ENCODE measurements at places on chromosomes 13 and 19.
A peak's percentile ranks its signal among the peaks of the same experiment; 100 is the strongest.

DNA sequence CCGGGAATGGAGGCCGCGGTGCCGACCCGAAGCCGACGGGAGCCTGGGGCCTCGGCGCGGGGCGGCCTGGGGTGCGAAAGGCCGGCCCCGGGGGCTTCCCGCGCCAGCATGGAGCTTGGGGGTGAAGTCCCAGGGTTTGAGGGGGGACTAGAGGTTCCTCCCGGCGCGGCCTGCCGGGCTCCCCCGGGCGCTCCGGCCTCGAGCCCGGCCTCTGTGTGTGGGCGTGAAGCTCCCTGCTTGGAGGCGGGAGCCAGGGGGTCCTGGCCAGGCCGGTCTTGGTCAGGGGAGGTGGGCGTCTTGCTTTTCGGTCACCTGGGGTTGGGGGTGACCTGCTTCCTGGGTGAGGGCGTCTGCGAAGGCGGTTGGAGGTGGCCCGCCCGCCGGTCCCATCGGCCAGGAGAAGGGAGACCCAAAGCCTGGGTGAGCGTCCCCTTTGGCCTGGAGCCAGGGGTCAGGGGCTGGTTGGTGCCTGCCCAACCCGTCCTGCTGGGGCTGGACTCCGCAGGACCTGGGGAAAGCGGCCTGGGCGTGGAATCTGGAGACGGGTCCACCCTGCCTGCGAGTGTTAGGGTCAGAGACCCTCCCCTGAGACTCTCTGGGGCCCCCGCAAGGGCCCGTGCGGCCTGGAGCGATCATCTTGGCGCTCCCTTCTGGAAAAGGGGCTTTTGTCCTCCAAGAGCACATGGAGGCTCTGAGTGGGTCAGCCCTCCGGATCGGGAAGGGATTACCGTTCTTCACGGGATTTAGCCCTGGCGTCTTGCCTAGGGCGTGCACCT lies 535 bp downstream of the BSG start:
- DNase-seq = no peak

GRCh38 chr13:83733293-83733692 lies 149.0 kb downstream of the SLITRK1 start:
- DNase-seq = no peak

GRCh38 chr19:51796195-51796679 lies 1.3 kb downstream of the FPR3 start:
- no peak for DNase-seq

DNA sequence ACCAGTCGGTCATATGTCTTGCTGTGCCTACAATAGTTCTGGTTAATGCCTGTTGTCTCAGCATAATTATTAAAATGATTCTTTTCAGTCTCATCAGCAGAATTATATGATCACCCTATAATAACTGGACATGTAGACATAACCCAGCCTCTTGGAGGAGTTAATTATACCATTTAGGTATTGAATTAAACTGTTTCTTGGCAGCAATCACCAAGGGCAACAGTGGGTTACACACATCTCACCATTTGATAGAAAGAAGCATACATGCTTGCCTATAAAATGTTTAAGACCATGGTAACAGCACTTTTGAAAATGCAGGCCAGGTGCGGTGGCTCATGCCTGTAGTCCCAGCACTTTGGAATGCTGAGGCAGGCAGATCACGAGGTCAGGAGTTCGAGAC lies 184.6 kb downstream of the RGCC start:
- no peak for DNase-seq

- no peak for DNase-seq
These were observed 4.3 kb downstream of the NACC1 start for GRCh38 chr19:13122275-13122878.

GRCh38 chr13:71618159-71618558 lies 248.8 kb downstream of the DACH1 start:
- no peak for DNase-seq

DNA sequence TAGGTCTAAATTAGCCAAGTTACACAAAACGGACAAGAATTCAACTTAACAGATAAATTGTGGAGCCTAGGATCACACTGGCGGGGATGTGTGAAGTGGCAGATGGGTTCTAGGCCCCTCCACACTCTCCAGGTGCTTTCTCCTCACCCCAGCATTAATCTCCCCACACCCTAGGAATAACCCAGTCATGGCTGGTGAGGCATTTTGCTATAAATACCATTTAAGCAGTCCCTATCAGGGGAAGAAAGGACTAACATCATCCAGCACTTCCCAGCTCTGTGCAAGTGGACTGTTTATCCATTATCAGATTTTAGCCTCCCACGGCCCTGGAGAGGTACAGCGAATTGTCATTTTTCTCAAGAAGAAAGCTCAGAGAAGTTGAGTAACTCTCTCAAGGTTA lies 154.9 kb downstream of the NUFIP1 start:
- no peak for DNase-seq

DNA sequence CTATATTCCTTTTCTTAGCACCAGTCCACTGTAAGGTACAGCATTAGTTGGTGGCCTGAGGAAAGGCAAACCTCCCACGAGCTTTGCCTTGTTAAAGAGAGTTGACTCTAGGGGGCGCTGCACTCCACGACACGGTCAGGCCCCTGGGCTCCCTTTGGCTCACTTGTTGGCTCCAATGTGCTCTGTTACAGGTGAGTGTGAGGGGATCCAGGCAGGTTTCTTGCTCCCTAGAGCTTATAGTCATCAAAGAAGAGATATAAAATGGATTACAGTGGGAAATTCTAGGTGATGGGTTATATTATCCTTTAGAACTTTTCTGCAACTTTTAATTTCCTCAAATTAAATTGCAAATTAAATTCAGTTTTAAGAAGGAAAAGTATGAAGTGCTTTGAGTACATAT lies 3.7 kb downstream of the WDR87 start:
- DNase-seq = peak; percentile 33

DNA sequence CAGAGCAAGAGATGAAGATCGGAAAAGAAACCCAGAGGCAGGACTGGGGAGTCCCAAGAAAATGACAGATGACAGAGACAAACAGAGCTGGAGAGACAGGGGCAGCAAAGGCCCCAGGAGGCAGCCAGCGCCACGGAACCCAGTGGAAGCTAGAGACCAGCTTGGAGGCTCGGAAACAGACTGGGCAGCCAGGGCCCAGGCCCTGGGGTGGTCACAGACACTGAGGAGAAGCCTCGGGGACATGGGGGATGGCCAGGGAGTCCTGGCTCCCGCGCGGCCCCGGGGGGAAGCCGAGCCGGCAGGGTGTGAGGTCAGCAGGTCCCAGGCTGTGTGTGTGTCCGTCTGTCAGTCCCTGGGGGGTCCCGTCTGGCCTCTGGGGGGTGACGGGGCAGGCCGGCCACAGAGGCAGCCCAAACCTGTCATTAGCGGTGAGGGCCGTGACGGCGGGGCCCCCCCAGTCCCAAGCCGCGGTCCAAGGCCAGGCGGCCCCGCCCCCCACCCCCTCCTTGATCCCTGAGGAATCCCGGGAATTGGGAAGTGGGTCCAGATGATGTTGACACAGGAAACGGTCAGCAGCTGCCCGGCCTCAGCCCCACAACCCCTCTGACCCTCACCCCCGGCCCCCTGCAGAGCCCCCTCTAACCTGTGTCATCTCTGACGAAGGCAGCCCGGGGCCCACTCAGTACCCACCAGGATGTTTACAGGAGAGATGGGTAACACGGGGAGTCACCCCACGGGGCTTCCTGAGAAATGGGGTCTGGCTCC lies 2.5 kb upstream of the TMEM190 start:
- no peak for DNase-seq

DNA sequence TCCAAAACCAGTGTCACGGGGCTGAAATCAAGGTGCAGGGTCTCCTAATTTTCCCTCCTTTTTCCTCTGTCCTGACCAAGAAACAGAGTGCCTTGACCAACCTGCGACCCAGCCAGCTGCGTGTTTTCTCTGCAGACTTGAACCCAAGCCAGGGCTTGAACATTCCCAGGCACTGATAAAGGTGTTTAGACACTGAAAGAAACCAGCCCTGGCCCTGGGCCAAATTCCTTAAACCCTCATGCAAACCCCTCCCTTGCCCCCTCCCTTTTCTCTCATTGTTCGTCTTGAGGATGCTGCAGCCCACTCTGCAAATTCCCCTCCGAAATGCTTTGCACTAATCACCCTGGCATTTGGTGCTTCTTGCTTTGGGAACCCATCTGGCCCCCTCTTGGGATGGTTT lies 9.5 kb upstream of the FFAR2 start:
- no peak for DNase-seq

GRCh38 chr19:6744381-6745301 lies 5.2 kb downstream of the TRIP10 start:
- DNase-seq = no peak

- DNase-seq = no peak
These were observed 9.4 kb upstream of the CACNG6 start for GRCh38 chr19:53982001-53982451.

- no peak for DNase-seq
These were observed 22.0 kb downstream of the GPC6 start for GRCh38 chr13:93248627-93249047.

DNA sequence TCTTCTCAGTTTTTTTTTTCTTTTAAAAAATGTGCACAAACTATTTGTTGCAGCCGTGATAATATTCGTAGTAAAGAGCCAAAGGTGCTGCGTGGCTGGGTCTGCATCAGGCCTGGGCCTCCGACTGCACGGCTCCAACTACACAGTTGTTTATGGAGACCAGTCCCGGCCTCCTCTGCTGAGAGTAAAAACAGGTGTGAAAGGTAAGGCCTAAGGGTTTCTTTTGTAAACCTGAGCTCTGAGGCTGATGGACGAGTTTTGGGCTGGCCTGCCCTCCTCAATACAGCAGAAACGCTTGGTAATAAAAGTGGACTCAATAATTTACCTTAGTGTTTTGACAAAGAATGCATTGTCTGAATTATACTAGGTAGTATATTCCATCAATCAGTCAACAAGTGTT lies 3.9 kb downstream of the MBNL2 start:
- DNase-seq = no peak

GRCh38 chr19:10651851-10652250 lies 2.3 kb upstream of the ILF3 start:
- DNase-seq = no peak

- no peak for DNase-seq
These were observed 103.9 kb upstream of the CACNA1A start for GRCh38 chr19:13610039-13610691.

DNA sequence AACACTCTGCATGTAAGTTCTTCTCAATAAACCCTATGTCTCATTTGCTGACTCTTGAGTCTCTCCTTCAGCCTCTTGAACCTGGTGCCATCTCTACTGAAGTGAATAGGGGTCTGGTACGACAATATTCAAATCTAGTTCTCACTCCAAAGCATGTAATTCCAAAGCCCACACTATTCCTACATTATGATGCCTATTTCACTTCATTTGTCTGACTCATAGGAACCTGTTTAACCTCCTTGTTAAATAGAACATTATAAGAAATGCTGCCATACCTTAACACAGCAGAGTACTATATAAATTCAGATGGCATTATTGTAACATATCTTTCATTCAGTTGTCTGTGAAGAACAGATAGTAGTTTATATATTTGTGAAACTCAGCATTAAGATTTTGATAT lies 67.1 kb downstream of the STARD13 start:
- DNase-seq = no peak

- no peak for DNase-seq
These were observed 155.6 kb upstream of the IRS2 start for GRCh38 chr13:109941951-109942350.

DNA sequence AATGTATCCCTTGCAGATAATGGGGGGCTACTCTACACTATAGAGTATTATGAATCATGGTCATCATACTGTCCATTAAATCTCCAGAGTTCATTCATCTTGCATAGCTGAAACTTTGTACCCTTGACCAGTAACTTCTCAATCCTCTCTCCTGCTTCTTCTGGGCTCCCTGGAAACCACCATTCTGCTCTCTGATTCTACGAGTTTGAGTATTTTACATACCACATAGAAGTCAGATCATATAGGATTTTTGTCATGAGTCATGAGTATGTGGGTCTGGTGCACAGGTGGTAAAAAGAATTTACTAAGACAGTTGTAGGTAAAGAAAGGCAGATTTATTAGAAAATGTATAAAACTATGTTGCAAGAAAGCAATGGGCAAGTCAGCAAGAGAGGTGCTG lies 41.9 kb downstream of the WTIP start:
- DNase-seq = no peak

DNA sequence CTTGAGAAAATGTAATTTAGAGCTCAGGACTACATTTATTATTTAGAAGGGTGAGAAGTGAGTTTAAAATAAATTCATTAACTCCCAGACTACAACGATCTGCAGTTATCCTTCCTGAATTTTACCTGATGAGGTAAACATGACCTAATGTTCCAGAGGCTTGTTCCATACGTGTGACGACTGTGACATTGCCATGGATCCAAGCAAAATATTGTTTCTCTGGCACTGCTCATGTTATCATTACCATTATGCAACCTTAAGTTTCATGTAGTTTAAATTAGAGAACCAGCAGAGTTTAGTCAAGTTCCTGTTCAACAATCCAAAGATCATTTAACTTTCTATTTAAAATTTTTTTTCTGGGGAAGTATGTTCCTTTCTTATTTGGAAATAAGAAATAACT lies 279.6 kb downstream of the KLF5 start:
- DNase-seq = no peak

GRCh38 chr19:5957170-5957569 lies 20.8 kb downstream of the RANBP3 start:
- DNase-seq = no peak

DNA sequence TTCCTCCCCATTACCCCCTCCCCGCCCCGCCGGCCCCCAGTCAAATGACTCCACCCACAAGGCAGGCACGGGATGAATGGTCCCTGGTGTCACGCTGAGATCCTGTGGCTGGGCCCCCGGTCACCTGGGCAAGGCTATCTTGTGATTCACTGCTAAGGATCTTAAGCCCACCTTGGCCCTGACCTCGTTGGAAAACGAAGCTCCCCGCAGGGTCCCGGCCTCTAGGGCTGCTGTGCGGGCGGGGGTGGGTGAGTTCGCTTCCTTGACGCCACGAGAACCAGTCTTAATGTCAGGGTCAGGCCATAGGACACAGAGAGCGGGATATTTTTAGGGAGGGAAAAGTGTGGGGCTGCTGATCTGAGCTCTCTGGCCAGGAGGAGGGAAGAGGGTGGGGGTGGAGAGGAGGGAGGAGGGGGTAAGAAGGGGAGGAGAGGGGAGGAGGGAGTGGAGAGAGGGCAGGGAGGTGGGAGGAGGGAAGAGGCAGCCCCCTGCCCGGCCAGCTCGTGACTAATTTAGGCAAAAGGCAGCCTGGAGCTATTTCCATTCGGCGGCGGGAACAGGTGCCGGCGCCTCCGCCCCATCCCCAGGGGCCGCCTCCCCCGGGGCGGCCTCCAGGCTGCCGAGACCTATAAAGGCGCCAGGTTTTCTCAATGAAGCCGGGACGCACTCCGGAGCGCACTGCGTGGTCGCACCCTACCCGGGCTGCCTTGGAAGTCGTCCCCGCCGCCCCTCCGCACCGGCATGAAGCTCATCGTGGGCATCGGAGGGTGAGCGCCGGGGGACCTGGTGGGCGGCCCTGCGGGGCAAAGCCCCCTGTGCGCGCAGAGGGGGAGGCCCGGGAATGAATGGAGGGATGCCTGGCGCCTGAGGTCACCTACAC lies at the start of gene NMRK2:
Gene NMRK2 (plus strand): TSS at position 139 of the 880 bp plus-strand sequence. CDS start 603 bp downstream, at position 742.
- no peak for DNase-seq

DNA sequence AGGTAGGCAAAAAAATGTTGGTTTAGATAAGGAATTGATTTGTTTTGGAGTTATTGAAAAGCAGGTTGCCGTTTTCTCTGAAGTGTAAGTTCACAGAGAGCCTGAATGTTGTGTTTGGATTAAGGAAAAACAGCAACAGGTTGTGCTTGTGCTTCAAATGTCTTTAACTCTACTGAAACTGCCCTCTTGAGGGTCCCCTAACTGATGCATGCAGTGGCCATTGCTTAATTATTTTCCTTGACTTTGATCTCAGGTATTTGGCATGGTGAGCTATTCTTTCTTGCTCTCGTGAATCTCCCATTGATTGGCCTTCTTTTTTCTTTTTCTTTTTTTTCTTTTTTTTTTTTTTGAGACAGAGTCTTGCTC lies 3.2 kb downstream of the GARRE1 start:
- no peak for DNase-seq

GRCh38 chr13:33204130-33204927 lies 81.2 kb downstream of the STARD13 start:
- peak; percentile 94 for DNase-seq

Data from HFF-Myc (cell line).